Fibroblast of skin of right biceps (primary cell): ENCODE measurements at places on chromosomes 16 and 17.

DNA sequence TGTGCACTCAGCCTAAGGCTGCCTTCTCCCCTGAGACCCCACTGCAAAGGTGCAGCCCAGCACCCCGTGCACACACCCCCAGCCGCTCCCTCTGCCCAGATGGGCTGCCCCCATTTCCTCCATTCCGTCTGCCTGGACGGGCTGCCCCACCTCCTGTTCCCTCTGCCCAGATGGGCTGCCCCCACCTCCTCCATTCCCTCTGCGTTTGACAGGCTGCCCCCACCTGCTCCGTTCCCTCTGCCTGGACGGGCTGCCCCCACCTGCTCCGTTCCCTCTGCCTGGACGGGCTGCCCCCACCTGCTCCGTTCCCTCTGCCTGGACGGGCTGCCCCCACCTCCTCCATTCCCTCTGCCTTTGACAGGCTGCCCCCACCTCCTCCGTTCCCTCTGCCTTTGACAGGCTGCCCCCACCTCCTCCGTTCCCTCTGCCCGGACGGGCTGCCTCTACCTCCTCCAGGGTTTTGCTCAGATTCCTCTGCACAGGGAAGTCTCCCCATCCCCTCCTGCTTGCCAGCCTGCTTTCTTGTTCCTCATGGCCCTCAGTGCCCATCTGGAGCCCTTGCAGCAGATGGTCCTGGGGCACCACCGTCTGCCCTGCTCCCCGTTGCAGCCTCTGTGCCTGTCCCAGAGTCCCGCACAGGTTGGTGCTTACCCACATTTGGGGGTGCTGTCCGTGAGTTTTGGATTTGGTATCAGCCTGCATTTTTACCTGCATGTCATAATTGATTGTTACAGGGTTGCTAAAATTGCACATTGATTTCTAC is 23.4 kb upstream of the IL17C start:
- no peak for DNase-seq

GRCh38 chr17:61786088-61786487 is 77.2 kb downstream of the BRIP1 start:
- no peak for DNase-seq

DNA sequence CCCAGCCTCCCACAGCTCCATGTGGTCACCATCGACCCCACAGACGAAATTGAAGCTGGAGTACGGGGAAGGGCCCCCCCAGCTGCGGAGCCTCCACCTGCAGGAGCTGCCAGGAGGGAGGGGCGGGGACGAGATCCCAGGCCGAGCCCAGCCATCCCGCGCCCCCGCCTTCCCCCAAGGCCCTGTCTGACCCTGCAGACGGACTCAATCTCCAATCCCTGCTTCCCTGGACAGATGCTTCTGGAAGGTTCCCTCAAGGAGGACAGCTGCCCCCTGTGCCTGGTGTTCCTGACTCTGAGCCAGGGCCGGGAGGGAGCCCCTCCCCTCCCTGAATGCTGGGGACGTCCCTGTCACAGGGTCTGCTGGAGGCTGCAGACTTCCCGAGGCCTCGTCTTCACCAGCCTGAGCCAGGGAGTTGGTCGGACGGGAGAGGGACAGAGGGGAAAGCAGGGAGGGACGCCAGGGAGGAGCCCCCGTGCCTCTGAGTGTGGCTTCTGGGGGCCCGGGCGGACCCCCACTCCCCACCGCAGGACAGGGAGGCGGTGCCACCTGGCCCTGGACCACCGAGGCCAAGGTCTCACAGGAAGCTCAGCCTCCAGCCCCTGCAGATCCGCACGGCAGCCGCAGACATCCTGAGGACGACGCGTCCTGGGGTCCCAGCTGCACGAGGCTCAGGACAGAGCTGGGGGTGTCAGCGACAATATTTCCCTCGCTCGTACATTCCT is 21.3 kb upstream of the C1QTNF8 start:
- no peak for DNase-seq

DNA sequence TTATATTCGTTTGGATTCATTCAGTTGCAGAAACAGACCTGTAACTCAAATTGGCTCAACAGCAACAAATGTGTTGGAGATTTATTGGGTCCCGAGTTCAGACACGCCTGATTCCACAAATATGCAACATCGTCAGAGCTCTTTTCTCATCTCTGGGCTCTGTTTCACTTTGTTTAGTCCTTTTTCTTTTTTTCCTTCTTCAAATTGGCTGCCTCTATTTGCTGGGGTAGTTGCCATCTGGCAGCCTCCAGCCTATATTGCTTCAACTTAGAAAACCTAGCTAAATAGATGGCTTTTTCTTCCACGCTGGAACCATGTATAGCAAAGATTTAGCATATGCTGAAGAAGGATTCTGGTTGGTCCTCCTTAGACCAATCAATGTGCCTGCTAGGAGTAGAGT is 398.5 kb downstream of the RBFOX1 start:
- no peak for DNase-seq

- DNase-seq, result no peak
These were observed 3.3 kb downstream of the CTCF start for GRCh38 chr16:67565470-67566100.

DNA sequence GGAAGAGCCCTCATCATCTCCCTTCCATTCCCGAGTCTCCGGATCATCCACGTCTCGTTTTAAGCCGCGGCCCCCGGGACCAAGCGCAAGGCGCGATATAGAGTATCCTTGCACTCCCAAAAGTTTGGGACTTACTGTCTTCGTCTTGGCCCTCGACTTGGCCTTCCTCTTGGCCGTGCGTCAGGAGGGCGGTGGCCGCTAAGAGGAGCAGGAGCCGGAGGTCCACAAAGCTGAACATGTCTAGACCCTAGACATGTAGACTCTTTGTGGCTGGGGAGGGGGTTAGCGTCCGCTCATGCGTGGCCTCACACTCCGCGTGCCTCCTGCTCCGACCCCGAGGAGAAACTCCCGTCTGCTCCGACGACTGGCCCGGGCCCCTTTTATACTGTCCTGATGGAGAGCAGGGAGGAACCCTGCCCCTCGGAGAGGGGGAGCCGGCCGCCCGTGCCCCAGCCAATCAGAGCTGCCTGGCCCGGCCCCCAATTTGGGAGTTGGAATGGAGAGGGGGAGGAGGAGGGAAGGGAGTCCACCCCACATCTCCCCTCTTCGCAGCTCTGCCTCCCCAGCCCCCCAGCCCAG is at the start of gene COL1A1:
TSS of gene COL1A1 (minus strand) at position 356 of the 579 bp plus-strand sequence. CDS start at position 238, 118 bp downstream.
- DNase-seq, result peak; percentile 97

DNA sequence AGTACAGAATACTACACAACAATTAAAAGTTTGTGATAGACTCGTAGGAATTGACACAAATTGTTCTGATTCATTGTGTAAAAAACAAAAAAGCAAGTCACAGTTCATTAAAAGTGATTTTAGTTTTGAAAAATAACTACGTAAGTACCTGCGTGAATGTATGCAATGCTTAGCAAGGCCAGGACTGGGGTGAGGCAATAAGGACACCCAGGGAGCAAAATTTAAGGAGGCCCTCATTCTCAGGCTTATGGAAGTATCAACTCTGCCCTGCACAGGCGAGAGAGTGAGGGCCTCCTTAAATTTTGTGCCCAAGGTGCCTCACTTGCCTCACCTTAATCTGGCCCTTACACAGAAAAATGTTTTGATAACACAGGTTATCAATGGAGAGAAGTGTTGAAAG is 31.4 kb downstream of the NOG start:
- DNase-seq, result no peak

GRCh38 chr16:15605839-15606517 is 37.0 kb downstream of the MARF1 start:
- DNase-seq, result no peak

- DNase-seq, result no peak
These were observed 61.3 kb upstream of the BRD7 start for GRCh38 chr16:50430076-50430475.

- DNase-seq, result no peak
These were observed 815 bp downstream of the ATAD5 start for GRCh38 chr17:30832438-30833124.

DNA sequence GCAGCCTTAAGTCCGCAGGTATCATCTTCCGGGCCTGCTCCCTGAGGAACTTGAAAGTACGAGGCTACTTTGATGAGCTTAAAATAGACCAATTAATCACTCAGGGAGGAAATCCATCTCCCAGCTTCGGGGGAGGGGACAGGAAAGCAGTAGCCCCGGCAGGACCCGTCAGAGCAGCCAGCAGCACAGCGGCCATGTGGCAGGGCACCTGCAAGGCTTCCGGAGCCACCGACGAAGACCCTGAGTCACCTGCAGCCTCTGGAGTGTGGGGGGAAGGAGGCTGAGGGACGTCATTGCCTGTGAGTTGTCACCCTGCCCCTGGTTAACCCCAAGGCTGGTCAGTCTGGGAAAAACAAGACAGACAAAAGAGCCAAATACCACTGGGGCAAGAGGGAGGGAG is 4.4 kb upstream of the CYB561 start:
- no peak for DNase-seq

DNA sequence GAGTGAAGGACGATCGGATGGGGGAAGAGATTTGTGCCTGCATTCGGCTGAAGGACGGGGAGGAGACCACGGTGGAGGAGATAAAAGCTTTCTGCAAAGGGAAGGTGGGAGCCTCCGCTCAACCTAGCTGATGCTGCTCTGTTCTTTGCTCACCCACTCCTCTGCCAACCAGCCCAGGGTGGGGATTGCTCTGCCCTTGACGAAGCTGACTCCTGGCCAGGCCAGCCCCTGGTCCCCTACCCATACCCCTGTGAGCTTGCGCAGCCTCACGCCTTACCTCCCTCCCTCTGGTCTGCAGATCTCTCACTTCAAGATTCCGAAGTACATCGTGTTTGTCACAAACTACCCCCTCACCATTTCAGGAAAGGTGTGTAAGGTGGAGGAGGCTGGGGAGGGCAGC is 4.8 kb upstream of the RSAD1 start:
- no peak for DNase-seq

DNA sequence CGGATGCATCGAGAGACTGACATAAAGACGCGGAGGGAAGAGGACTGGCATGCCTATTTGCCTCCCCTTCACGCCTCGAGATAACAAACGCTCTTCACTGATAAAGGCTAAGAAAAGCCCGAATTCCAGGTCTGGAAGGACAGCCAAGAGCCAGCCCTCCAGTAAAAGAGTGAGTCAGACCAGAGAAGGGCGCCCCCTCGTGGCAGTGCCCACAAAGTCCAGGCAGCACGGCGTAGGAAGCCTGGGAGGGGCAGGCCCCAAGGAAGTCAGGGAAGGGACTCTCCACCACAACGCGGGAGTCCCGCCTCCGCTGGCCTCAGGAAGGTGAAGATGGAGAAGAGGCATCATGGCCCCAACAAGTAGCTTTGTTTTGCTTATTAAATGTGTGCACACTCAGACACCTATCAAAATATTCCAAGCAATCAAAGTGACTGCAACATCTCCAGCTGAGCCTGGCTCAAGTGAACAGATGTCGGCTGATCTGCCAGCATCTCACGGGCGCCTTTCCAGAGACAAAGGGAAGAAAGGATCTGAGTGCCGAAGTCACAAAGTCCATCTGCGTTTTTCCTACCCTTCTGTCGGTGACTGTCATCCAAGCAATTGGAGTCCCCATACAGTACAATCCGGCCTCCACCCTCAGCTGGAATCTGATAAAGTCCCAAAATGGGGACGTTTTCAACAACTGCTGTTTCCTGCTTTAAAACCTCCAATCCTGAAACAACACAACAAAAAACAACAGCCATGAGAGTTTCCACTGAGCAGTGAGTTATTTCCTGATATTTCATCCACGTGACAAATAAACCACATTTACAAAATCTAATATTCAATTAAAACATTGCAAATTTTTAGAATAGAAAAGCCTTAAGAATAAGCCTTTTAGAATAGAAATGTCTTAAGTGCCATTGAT is 20.4 kb upstream of the SLC38A8 start:
- DNase-seq, result peak; percentile 69

DNA sequence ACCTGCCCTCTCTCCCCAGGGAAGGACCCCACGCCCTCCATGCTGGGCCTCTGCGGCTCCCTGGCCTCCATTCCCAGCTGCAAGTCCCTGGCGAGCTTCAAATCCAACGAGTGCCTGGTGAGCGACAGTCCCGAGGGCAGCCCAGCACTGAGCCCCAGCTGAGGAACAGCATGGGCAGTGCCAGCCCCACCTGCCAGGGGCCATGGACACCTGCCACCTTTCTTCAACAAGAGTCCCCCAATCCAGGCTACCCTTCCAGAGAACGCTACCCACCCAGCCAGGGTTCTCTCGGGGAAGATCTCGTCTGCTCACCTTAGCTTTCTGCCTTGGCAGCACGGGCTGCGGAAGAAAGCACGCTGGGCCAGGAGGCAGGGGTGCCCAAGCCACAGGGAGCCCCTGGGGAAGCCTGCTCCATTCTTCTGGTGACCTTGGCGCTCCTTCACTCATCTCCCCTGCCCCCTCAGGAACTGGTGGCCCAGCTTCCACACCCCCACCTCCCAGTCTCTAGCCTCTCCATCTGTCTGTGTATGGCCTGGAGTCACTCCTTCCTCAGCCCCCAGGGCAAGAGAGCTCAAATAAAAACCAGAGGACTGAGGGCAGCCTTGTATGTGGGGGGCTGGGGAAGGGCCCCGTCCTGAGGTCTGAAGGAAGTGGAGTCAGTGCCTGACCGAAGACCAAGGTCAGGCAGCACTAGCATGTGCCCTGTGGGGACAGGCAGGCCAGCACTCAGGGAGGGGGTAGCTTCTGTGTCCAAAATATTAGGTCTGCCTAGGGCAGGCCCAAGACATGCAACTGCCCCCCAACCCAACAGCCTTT is 6.3 kb downstream of the SLC25A39 start:
- DNase-seq, result no peak

GRCh38 chr17:8438441-8438840 is 2.8 kb downstream of the NDEL1 start:
- DNase-seq, result no peak

- DNase-seq, result peak; percentile 72
These were observed 29.7 kb upstream of the LGALS9 start for GRCh38 chr17:27601069-27601974.

- peak; percentile 65 for DNase-seq
These were observed 3.3 kb upstream of the ABCC3 start for GRCh38 chr17:50631195-50631907.
